Activated naive CD4-positive, alpha-beta T cell treated with anti-CD3 and anti-CD28 coated beads for 36 hours (primary cell): ENCODE measurements at places on chromosomes 6 and 20. TPM values are rescaled to one million over a fixed set of nuclear protein-coding genes. Genes with fewer than 3 reads are reported as not detected.

PROCR gene
- 1.5 TPM for total RNA-seq

DYNLT2 gene
- total RNA-seq, result 2.9 TPM

OR2J3 gene
- total RNA-seq, result not detected

DNA sequence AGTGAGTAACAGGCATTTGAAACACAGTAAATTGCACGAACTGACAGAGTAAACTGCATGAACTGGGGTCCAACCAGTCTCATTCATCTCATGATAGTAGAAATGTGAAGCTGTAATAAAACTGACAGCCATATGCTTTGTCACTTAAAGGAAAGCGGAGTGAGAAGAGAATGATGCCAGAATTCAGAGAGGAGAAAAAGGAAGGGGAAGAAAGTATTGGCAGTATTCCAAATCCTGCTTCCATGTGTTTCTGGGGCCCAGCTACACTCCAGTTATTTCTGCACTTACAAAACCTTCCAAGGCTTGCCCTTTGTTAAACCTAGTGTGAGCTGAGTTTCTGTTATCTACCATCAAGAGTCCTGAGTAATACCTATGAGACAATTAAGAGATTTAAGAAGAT lies 17.2 kb downstream of the SNX14 start:
- H3K27ac ChIP-seq, result no peak overlapping the region
- no peak overlapping the region for H3K4me3 ChIP-seq
- no peak for DNase-seq
- no peaks in the 10 kb centered on the region for H3K27me3 ChIP-seq
- H3K4me1 ChIP-seq, result peaks cover 17% of the 10 kb centered on the region
- peaks cover 9% of the 10 kb centered on the region for H3K36me3 ChIP-seq

GRCh38 chr6:42201382-42201781 lies 6.6 kb upstream of the GUCA1B start:
- H3K27ac ChIP-seq, result no peak overlapping the region
- H3K4me3 ChIP-seq, result no peak overlapping the region
- H3K36me3 ChIP-seq, result peaks cover 27% of the 10 kb centered on the region
- no peaks in the 10 kb centered on the region for H3K27me3 ChIP-seq

- peaks cover 21% of the 10 kb centered on the region for H3K4me1 ChIP-seq
- DNase-seq, result peak; percentile 41
- peaks cover 19% of the 10 kb centered on the region for H3K27me3 ChIP-seq
These were observed 1.4 kb downstream of the MDGA1 start for GRCh38 chr6:37696220-37696840.

- H3K27me3 ChIP-seq, result no peaks in the 10 kb centered on the region
- peaks cover 40% of the 10 kb centered on the region for H3K36me3 ChIP-seq
- no peak overlapping the region for H3K27ac ChIP-seq
- no peak overlapping the region for H3K4me3 ChIP-seq
- H3K4me1 ChIP-seq, result peaks cover 16% of the 10 kb centered on the region
- DNase-seq, result no peak
These were observed 41.4 kb downstream of the MCM8 start for GRCh38 chr20:5991623-5992441.

DNA sequence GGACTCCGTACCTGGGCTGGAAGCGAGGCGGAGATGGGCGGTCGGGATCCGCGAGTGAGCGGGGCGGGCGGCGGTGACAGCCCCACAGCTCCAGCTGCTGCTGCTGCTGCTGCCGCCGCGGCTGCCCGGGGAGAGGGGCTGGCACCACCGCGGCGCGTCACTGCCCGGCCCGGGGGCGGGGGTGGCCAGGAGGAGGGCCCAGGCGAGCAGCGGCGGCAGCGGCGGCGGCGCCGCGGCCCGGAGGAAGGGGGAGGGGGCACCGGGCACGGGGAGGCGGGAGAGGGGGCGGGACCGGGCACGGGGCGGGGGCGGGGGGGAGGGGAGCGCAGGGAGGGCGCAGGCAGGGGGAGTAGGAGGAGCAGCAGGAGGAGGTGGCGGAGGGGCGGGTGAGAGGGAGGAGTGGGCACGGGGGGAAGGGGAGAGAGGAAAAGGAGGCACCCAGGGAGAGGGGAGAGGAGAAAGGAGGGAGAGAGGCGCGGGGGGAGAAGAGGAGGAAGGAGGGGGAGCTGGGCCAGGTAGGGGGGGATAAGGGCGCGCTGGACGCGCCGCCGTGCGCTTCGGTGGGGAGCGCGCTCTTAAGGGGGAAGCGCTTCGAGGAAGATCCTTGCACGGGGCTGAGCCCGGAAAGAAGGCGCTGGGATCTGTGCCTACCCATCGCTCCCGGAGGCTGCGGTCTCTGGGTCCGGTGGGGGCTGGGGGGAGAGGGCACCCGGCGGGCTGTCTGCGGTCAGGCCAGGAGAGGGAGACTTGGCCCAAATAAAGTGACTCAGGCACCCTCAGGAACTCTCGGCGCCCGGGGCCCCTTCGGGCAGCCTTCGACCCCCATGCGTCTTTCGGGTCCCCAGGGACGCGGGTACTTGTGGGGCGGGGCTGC lies 101.5 kb downstream of the NOL4L start:
- H3K27me3 ChIP-seq, result no peaks in the 10 kb centered on the region
- peaks cover 2% of the 10 kb centered on the region for H3K36me3 ChIP-seq
- peak overlapping the region; percentile 13 for H3K27ac ChIP-seq
- peak overlapping the region; percentile 74 for H3K4me3 ChIP-seq
- H3K4me1 ChIP-seq, result peaks cover 50% of the 10 kb centered on the region
- peak; percentile 70 for DNase-seq

DNA sequence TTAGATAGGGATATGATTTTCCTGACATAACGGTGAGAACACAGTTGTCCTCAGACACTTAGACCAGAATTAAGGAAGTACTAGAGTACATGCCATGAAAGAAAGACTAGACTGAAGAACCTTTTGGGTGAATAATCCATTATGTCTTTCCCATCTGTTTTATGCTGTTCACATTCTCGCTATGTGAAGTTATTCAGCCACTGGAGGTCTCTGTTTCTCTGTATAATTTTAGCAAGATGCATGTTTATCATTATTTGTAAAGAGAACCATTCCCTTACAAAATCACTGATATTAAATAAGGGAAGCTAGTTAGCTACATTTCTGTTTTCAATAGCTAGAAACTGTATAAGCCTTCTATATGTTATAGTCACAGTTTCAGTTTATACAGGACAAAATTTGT lies 391.9 kb downstream of the CD109 start:
- H3K4me1 ChIP-seq, result no peaks in the 10 kb centered on the region
- no peaks in the 10 kb centered on the region for H3K36me3 ChIP-seq
- no peak overlapping the region for H3K27ac ChIP-seq
- no peak overlapping the region for H3K4me3 ChIP-seq
- H3K27me3 ChIP-seq, result peaks cover 2% of the 10 kb centered on the region
- no peak for DNase-seq

- no peak for DNase-seq
- H3K27ac ChIP-seq, result no peak overlapping the region
- no peaks in the 10 kb centered on the region for H3K4me1 ChIP-seq
These were observed 20.5 kb downstream of the BPIFA2 start for GRCh38 chr20:33188421-33188820.

- H3K27me3 ChIP-seq, result peaks cover 26% of the 10 kb centered on the region
- no peak overlapping the region for H3K27ac ChIP-seq
- H3K4me1 ChIP-seq, result no peaks in the 10 kb centered on the region
- H3K4me3 ChIP-seq, result no peak overlapping the region
- no peaks in the 10 kb centered on the region for H3K36me3 ChIP-seq
These were observed 22.3 kb downstream of the MARCKS start for GRCh38 chr6:113879186-113880096.

- no peaks in the 10 kb centered on the region for H3K36me3 ChIP-seq
- H3K4me3 ChIP-seq, result no peak overlapping the region
- no peak for DNase-seq
These were observed 55.9 kb downstream of the TRAF3IP2 start for GRCh38 chr6:111549746-111550145.
